ENCODE measurements at places on chromosomes 3 and 15. TPM values are rescaled to one million over a fixed set of nuclear protein-coding genes. Genes with fewer than 3 reads are reported as not detected.
A peak's percentile ranks its signal among the peaks of the same experiment; 100 is the strongest.

The CCDC174 gene
- total RNA-seq: 12.0 TPM

The CNTN4 gene
- total RNA-seq: 4.1 TPM

The DNAJA4 gene
- total RNA-seq: 116 TPM

The LIPC gene
- 0.68 TPM for total RNA-seq

The ITIH1 gene
- not detected for total RNA-seq

The LTK gene
- 0.50 TPM for total RNA-seq

The ZNF501 gene
- 5.0 TPM for total RNA-seq

The SYNPR gene
- total RNA-seq: 10.4 TPM

The SRGAP3 gene
- 3.6 TPM for total RNA-seq

The GOLGA8T gene
- total RNA-seq: 1.1 TPM

The SAMMSON gene
- not detected for total RNA-seq

The CHRNA7 gene
- total RNA-seq: 0.77 TPM

The ROPN1 gene
- total RNA-seq: not detected

DNA sequence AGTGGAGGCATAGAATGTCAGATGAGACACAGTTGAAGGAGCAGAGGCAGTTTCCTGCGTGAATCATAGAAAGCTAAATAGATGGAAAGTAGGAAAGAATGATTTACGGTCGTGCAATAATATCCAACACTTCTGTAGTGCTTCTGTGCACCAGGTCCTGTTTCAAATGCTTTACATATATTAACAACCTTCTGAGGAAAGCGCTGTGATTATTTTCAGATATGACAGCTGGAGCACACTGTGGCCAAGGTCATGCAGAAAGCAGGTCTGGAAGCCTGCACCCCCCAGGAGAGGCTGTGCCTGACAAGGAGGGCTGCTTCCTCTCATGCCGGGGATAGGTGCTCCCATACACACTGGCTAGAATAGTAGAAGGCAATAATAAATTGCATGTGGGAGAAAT is 104.5 kb downstream of the CHRNA7 start:
- no peak for DNase-seq

DNA sequence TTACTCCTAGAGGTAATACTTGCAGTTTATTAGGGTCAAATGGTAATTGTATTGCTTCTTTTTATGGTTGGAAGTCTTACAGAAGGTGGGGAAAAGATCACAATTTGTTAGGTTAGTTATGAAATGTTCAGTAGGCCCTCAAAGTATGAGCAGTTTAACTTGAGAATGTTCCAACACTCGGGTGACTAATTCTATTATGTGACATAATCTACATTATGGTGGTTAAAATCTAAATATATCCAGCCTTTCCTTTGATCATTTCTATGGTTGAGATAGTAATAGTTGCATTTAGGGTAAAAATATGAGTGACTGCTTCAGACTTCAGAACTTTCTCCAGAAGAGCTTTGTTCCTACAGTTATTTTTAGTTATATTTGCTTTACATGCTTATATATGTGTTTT is 19.6 kb upstream of the FBXO22 start:
- no peak for DNase-seq

DNA sequence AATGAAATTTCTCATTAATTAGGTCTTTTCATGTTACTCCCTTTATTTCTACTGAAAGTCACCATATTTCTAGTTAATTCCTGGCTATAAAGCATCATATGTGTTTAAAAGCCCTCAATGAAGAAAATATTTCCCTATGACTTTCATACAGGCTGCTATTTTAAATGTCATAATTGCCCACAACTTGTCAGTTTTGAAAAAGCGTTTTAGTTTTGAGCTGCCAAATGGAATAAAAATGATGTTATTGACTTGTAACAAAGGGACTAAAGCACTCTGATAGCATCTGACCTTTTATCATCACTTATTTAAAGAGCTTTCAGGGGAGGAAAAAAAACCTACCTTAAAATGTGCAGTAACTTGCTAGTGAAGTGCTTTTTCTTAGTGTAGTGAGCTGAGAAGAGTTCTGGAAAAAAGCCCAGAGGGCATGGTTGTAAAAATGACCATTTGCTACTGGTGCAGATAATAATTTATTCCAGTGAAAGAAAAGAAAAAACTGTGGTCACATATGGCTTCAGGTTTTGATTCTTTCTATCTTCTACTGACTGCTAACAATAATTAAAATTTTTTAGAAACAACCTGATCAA is 877.2 kb downstream of the CADM2 start:
- DNase-seq: no peak

GRCh38 chr15:38217788-38218609 is 34.6 kb upstream of the SPRED1 start:
- DNase-seq: no peak

GRCh38 chr15:66999046-66999968 is 66.1 kb upstream of the SMAD3 start:
- no peak for DNase-seq

DNA sequence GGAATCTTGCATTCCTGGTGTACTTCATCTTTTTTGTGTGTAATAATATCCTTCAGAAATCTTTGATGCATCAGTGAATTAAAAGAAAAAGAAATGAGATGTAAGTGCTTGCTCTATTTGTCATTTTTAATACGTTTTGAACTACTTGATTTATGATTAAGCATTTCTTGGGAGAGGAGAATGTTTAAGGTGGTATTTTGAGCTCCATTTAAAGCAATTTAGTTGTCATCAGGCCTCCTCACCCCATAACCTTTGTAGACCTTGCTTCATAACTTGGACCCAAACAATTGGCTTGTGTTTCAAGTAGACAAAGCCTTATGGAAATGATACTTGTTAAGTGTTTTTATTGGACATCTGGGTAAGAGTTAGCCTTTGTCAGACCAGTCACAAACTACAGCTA is 87.1 kb upstream of the VEPH1 start:
- no peak for DNase-seq

DNA sequence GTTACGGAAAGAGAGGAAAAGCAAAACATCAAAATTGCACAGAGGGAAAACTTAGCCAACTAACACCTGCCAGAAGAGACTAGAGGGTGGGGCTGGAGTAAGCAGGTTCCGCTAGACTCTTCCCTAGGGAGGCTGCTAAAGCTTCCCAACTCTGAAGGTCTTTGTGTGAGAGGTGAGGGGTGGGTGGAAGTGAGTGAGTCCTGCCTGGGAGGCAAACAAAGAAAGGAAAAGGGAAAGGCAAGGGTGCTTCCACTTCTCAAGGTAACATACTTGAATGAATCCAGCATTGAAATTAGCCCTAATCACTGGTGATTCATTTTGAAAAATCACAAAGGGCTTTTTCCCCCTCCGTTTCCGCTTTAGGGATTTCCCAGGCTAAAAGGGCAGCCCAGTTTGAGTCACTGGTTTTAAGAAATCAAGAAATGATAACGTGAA is 220.5 kb upstream of the ADAMTS9 start:
- no peak for DNase-seq

DNA sequence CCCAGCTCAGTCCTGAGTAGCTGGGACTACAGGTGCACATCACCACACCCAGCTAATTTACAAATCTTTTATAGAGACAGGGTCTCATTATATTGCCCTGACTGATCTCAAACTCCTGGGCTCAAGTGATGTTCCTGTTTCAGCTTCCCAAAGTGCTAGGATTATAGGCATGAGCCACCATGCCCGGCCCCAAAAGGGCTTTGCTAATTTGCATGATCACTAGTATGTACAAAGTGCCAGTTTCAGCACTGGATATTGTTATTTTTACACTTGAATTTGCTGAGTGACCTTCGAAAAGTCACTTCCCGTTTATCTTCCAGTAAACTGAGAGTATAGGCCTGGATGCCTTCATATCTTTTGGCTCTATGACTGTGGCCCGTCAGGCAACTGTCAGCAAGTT is 12.2 kb downstream of the CLN6 start:
- DNase-seq: peak; percentile 3

- no peak for DNase-seq
These were observed 35.8 kb downstream of the MLH1 start for GRCh38 chr3:37029111-37029510.

DNA sequence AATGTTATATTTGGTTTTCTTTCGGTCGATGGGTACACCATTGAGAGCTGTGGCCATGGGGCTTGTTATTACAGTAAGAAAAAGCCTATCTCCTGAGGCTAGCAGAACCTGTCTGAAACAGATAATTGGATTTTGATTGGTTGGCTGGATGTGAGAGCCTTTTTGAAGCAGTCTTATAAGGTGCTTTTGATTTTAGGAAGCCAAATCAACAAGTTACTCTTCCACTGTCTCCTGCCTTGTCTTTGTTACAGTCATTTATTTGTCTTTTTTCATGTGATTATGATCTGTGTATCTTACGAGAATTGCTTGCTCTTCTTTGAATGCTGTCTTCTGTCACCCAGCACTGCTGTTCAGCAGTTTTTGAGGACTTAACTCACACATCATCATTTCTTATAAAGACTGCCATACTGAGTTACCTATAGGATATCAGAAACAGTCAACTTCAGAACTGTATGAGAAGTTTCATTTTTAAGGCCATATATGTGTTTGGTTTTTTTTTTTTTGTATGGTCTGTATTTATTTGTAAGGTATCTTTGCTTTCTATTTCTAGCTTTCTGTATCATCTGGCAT is 51.1 kb downstream of the MEF2A start:
- DNase-seq: no peak

- no peak for DNase-seq
These were observed 260.6 kb downstream of the MEX3B start for GRCh38 chr15:81785181-81785580.

- peak; percentile 53 for DNase-seq
These were observed 5.6 kb downstream of the RBP1 start for GRCh38 chr3:139533781-139534454.

DNA sequence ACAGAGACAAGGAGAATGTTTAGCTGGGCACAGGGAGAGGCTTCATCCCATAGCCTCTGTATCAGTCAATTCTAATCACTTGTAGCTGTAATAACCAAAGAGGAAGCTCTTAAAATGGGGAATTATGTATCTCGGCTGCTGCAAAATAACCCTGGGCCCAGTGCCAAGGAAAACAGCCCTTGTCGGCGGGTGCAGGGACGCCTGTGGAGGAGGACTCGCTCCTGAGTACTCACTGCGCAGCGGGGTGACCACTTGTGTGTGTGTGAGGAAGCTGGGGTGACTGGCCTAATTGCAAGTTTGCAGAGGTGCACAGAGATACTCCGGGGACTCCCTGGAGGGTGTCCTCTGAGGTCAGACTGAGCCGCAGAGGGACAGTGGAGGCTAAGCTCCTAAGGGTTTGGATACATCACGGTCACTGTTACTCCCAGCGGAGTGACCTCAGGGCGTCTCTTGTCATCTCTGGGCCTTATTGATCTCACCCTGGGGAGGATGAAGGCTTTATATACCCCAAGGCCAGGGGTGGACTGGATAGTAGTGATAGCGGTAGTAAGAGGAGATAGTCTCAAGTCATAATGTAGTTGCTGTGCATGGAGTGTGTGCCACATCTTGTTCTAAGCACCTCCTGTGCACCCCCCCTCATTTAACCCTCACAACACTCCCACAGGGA is 37.2 kb downstream of the SLC6A6 start:
- peak; percentile 82 for DNase-seq

GRCh38 chr3:187085933-187086332 is 53.4 kb downstream of the RPL39L start:
- DNase-seq: no peak

DNA sequence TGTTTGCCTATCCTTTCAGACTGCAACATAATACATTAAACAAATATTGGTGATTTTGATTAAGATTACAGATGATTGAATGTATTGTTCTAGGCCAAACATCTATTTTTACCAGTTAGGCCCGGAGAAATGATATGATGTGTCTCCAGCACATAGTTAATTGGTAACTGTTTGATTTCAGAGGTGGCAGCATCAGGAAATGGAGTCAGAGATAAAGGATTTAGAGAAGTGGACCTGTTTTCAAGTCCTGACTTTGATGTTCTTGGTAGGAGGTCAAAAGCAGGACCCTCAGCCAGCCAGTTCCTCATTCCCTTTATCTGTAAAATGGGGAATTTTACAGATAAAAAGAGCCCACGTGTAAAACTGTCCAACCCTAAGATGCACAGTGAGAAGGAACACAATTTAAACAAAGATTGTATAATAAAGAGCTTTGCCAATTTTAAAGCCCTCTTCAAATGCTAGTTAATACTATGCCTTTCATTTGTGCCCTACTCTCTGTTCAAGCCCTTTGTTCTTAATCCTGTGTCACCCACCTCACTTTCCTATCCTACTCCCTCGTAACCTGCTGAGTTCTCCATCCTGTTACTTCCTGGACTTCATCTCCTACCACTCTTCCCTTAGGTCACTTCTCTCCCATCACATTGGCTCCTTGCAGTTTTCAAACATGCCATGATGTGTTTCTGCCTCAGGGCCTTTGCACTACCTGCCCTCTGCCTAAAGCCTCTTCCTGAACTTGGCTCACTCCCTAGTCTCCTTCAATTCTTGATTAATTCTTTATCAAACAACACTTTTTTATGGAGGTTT is 2.5 kb downstream of the TMEM212 start:
- DNase-seq: no peak

- DNase-seq: no peak
These were observed 88.0 kb downstream of the TBC1D2B start for GRCh38 chr15:77989296-77990143.

DNA sequence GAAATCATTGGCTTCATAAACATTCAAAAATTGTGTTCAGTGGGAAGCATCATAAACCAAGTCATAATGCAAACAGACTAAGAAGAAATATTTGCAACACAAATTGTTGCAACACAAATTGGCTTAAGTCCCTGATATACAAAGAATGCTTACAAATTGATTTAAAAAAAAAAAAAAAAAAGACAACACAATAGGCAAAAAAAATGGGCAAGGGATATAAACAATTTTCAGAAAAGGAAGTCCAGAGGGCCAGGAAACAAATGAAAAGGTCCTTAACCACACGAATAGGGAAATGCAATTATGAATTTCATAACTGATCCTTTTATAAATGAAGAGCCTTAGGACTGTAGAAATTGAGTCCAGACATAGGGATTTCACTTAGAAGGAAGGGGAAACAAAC is 98.9 kb downstream of the LRRK1 start:
- DNase-seq: no peak

- DNase-seq: no peak
These were observed 1.5 kb upstream of the CD276 start for GRCh38 chr15:73682600-73683090.

DNA sequence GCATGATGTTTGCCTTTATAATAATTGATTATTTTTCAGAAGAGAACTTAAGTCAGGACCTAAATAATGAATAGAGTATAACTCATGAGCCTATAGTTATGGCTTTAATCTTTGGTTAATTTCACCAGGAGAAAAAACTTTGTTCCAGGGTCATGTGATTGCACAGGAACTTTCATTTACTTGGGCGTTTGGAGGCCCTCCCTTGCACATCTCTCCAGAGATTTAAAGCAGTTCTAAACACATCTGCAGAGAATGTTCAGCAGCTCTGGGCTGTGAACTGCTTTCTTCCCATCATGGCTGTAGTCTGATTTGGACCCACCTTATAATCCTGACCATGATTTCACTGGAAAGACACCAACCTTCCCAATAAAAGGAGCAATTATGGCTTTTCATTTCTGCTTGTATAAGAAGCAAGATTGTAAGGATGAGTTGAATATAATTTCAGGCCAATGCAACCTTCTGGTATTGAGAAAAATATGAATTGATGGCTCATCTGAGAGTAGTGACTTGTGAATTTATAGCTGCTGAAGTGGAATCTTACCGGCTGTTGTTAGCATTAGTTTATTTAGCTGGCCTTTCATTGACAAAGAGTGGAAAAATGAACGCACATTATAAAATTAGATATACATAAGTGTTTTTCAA is 80.9 kb upstream of the PRTG start:
- no peak for DNase-seq

GRCh38 chr15:52730173-52730572 is 51.0 kb upstream of the ATOSA start:
- DNase-seq: no peak
